ENCODE measurements at places on chromosomes 4 and X.

DNA sequence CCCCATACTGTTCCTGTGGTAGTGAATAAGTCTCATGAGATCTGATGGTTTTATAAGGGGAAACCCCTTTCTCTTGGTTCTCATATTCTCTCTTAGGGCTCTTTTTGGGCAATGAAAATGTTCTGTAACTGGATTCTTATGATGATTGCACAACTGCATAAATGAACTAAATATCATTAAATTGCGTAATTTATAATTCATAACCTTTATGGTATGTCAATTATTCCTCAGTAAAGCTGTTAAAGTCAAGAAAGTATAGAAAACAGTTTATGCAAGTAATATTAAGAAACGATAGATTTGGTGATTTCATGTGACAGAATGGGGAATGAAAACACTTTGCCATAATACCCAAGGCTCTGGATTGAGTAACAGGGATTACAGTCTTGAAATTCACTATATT is 33.5 kb upstream of the SPANXD start:
- no peak overlapping the region for H3K4me3 ChIP-seq
- H3K36me3 ChIP-seq: no peaks in the 10 kb centered on the region
- no peak for DNase-seq
- H3K4me1 ChIP-seq: peaks cover 8% of the 10 kb centered on the region
- H3K27me3 ChIP-seq: no peaks in the 10 kb centered on the region

DNA sequence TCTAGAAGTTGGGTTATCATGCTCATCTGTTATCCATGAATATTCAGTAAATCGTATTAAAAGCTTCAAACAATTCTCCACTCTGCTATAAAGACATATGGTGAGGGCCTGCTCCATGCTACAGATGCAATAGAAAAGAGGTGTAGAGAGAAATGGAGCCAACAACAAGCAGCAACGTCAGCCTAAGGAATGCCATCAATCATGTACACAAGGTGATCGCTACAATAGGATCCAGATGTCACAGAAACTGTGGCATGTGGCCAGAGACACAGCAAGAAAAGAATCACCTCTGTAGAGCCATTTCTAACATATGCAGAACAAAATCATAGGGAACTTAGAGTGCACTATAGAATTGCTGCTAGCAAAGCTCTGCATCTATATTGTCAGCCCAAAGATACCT is 1188.1 kb downstream of the PCDH7 start:
- no peak overlapping the region for H3K27ac ChIP-seq
- no peaks in the 10 kb centered on the region for H3K27me3 ChIP-seq
- no peaks in the 10 kb centered on the region for H3K36me3 ChIP-seq
- no peak for DNase-seq
- H3K4me3 ChIP-seq: no peak overlapping the region
- no peaks in the 10 kb centered on the region for H3K4me1 ChIP-seq

- H3K36me3 ChIP-seq: no peaks in the 10 kb centered on the region
- H3K27me3 ChIP-seq: no peaks in the 10 kb centered on the region
- DNase-seq: no peak
- no peak overlapping the region for H3K4me3 ChIP-seq
- peaks cover 9% of the 10 kb centered on the region for H3K4me1 ChIP-seq
These were observed 126.8 kb downstream of the IRF2 start for GRCh38 chr4:184347251-184348239.

GRCh38 chr4:31929676-31930345 is 1209.6 kb downstream of the PCDH7 start:
- no peaks in the 10 kb centered on the region for H3K36me3 ChIP-seq
- no peaks in the 10 kb centered on the region for H3K4me1 ChIP-seq
- H3K27me3 ChIP-seq: no peaks in the 10 kb centered on the region
- no peak for DNase-seq

DNA sequence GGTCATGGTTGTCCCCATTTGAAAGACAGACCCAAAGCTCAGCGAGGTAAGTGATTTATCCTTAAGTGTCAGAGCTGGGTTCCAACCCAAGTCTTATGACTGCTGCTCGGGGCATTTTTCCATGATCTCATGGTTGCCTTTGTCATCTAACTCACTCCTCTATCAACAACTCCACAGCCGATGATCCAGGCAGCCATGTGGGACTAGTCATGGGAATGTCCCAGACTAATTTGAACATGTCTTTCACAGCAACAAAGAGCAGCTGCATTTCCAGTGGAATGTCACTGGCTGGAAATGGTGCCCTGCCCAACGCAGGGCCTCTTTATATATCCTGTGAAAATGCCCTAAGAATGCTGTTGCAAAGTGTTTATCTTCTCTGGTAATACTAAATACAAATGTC is 284.8 kb upstream of the PPARGC1A start:
- no peaks in the 10 kb centered on the region for H3K4me1 ChIP-seq
- H3K27ac ChIP-seq: no peak overlapping the region
- DNase-seq: no peak
- no peaks in the 10 kb centered on the region for H3K36me3 ChIP-seq
- no peak overlapping the region for H3K4me3 ChIP-seq

GRCh38 chr4:110540982-110541451 is 65.1 kb downstream of the ENPEP start:
- H3K4me1 ChIP-seq: peaks cover 17% of the 10 kb centered on the region
- no peaks in the 10 kb centered on the region for H3K36me3 ChIP-seq
- DNase-seq: no peak
- H3K27me3 ChIP-seq: no peaks in the 10 kb centered on the region

- no peaks in the 10 kb centered on the region for H3K4me1 ChIP-seq
- H3K36me3 ChIP-seq: no peaks in the 10 kb centered on the region
- no peak overlapping the region for H3K4me3 ChIP-seq
These were observed 123.4 kb downstream of the AMELX start for GRCh38 chrX:11416600-11416999.

DNA sequence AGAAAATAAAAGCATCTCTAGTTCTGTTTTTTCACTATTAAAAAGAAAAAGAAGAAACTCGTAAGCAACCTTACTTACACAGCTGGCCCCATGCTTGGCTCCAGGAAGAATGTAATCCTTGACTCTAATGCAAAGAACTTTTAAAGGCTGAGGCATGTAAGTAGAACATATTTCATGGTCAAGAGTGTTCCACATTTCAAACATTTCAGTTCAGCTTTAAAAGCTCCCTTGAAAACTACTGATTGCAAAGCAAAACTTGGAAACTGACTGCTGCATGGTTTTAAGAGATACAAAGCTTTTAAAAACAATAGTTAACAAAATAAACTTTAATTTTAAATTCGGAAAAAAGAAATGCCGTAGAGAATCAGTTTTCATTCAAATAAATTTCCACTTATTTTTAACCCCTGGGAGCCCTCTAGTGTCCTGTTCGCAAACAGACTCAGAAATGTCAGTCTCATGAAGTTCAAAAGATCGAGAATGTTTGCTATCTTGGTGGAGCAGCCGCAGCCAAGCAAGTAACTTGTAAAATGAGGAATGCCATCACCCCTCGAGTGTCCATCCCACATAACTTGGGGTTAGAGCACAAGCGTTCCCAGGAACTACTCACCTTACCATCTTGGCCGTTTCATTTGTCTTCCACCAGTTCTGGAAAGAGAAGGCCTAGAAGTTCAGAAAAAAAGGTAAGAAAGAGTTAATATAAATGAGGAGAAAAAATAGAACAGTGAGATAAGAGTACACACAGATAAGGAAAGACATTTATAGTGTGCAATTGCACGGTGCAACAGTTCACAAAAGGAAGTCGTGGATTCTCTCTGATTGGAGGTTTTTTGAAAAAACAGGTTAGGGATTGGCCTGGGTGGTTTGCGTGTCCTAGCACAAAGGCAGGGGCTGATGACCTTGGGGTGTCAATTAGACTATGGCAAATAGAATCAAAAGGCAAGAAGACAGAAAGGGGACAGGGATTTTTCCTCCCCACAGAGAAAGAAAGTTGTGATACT is at the start of gene GASK1B:
TSS of gene GASK1B (minus strand) at position 765 of the 998 bp plus-strand sequence. CDS start 1,650 bp downstream, outside the sequence.
- peak within 1 kb of the TSS; percentile 16 for H3K27ac ChIP-seq
- H3K4me1 ChIP-seq: peaks cover 16% of the 10 kb centered on the region
- no peaks in the 10 kb centered on the region for H3K27me3 ChIP-seq
- peak within 1 kb of the TSS; percentile 14 for H3K4me3 ChIP-seq

- H3K27ac ChIP-seq: no peak overlapping the region
- H3K4me3 ChIP-seq: no peak overlapping the region
- peak; percentile 58 for DNase-seq
- H3K4me1 ChIP-seq: no peaks in the 10 kb centered on the region
- H3K27me3 ChIP-seq: no peaks in the 10 kb centered on the region
These were observed 35.4 kb upstream of the SPON2 start for GRCh38 chr4:1207603-1208265.

GRCh38 chr4:106195435-106195950 is 120.5 kb downstream of the TBCK start:
- peaks cover 19% of the 10 kb centered on the region for H3K36me3 ChIP-seq
- H3K4me1 ChIP-seq: no peaks in the 10 kb centered on the region
- H3K27ac ChIP-seq: no peak overlapping the region
- no peaks in the 10 kb centered on the region for H3K27me3 ChIP-seq
- no peak overlapping the region for H3K4me3 ChIP-seq

DNA sequence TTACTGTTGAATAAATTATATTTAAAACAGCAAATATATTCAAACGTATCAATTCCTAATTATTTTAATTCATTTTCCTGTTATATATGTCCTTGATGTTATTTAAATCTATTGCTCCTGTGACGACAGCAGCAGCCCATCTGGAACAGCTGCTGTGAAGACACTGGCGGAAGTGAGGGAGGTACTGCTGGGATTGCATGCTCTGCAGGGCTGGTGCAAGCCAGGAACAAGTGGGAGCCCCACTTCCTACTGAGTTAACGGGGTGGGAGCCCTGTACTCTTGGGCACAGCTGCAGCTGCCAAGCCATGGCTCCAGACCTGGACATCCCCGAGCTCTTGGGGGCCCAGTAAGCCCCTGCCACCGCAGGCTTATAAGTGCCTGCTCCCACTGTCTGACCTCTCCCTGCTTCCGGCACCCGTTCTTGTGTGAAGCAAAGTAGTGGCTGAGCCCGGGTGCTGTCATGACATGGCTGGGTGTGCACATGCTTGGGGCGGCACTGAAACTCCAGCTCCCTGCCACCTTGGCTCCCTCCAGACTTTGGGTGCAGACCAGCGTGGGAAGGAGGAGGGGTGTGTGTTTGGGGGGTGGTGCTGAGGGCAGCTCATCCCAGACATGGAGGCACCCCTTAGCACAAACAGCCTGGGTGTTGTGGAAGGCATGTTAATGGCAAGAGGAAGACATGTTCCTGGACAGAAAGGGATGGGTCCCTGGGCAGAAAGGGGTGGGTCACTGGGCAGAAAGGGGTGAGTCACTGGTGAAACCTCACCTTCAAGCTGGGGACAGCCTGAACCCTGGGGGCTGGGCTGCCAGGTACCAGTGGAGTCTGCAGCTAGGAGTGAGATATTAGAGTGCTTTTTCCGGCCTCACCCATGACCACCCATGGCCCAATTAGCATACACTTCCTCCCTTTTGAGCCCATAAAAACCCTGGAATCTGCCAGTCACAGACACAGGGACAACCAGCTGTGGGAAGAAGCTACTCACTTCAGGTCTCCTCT is 1981.3 kb upstream of the IGFBP7 start:
- H3K4me3 ChIP-seq: no peak overlapping the region
- H3K27me3 ChIP-seq: peaks cover 4% of the 10 kb centered on the region
- peak; percentile 19 for DNase-seq
- H3K36me3 ChIP-seq: no peaks in the 10 kb centered on the region
- H3K4me1 ChIP-seq: no peaks in the 10 kb centered on the region

GRCh38 chr4:66193487-66193886 is 523.2 kb upstream of the EPHA5 start:
- DNase-seq: no peak
- no peak overlapping the region for H3K27ac ChIP-seq
